ENCODE measurements at places on chromosomes 6 and 20. TPM values are rescaled to one million over a fixed set of nuclear protein-coding genes. Genes with fewer than 3 reads are reported as not detected.

ADGRF5 gene
- not detected for total RNA-seq

LGSN gene
- 0.40 TPM for total RNA-seq

INSM1 gene
- not detected for total RNA-seq

SASH1 gene
- not detected for total RNA-seq

FOXA2 gene
- not detected for total RNA-seq

DNA sequence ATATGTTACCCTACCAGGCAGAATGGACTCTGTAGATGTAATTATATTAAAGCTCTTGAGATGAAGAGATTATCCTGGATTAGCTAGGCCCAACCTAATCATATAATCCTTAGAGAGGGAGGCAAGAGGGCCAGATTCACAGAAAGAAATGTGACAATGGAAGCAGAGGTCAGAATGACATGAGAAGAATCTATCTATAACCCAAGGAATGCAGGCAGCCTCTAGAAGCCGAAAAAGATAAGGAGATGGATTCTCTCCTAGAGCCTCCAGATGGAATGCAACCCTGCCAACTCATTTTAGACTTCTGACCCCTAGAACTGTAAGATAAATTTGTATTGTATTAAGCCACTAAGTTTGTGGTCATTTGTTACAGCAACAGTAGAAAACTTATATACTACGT is 12.3 kb downstream of the PXT1 start:
- DNase-seq: no peak

GRCh38 chr20:48106428-48106827 is 321.1 kb upstream of the SULF2 start:
- DNase-seq: no peak

DNA sequence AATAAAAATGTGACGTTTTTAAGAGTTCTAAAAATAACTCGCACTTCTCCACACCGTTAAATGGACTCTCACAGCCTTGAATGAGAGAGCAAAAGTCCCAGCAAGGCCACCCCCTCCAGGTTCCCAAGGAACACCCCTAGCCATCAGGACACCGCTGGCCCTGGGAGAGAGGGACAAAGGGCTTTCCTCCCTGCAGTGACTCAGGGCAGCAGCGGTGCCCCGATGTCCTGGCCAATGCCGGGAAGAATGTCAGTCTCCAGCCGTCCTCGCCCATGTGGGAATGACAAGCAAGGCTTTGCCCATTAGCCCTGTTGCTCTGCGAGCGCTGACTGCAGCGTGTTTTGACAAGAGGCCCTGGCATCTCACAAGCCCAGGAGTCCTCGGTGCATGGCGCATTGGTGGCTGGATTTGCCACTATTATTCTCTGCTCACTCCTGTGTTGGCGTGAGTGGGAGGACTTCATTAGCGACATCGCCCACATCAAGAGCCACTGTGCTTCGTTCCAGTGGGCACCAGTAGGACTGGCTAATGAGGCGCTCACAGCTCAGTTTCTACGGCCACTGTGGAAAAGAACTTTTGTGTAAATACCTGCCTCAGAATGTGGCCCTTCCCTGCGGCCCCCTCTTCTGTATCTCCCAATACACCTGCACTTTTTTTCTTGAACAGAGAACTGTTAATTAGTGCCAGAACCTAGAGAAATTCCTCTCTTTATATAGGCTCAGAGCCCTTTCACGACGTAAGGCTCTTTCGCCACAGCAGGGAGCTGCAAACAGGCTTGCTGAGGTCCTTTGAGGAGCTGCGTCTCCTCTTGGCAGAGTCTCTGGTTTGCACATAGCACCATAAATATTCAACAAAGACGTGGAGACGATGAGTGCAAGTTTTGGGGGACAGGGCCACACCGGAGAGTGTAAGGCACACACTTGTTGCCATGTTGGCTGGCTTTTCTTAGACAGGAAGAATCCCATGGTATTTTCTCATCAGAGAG is 336.6 kb downstream of the TAF4 start:
- DNase-seq: no peak

DNA sequence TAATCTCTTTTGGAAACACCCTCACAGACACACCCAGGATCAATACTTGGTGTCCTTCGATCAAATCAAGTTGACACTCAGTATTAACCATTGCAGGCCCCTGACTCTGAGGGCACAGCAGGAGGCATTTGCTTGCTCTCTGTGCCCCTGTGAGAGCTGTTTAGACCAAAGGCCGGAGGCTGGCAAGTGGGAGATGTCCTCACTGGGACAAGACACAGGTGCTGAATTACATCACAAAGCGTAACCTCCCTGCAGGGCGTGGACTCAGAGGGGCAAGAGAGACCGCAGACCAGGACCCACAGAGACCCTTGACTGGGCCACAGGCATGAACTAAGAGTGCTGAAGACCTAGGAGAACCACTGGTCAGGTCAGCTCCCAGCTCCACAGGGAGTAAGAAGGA is at the start of gene CST8:
CST8 (plus strand) TSS at position 301 of the 400 bp plus-strand sequence. CDS start 551 bp downstream, outside the sequence.
- DNase-seq: no peak

- no peak for DNase-seq
Observed at GRCh38 chr20:17557675-17558006, 12.2 kb upstream of the DSTN start.
